Right renal pelvis (tissue), 4 donors: ENCODE measurements at places on chromosomes 12 and 14. TPM values are rescaled to one million over a fixed set of nuclear protein-coding genes. Genes with fewer than 3 reads are reported as not detected.

GRCh38 chr12:47366157-47366556, 286.4 kb upstream of the AMIGO2 start:
- no peak for DNase-seq

PLA2G1B gene
- polyA plus RNA-seq = 0.37 TPM

DNA sequence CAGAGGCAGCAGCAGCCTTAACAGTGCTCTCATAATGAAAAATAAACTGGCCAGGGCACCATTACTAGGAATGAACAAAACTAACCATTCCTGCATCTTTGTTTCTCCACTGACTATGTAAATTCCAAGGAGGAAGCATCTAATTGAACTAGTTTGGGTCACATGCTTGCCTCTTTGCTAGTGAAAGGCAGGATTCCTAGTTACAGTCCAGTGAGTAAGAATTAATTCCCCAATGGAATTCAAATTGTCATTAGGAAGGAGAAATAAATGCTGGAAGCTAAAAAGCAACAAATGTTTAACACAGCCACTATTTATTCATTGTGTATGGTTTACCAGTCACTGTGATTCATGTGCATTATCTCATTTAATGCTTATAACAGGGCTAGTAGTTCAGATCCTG, 316.0 kb downstream of the CCDC91 start:
- DNase-seq = no peak

- no peak for DNase-seq
These were observed 84.5 kb downstream of the MDGA2 start for GRCh38 chr14:47590767-47591495.

GPR162 gene
- polyA plus RNA-seq = 29.6 TPM

GRCh38 chr14:58904776-58905175, 267.0 kb downstream of the DACT1 start:
- DNase-seq = no peak

OR6C2 gene
- polyA plus RNA-seq = not detected

DNA sequence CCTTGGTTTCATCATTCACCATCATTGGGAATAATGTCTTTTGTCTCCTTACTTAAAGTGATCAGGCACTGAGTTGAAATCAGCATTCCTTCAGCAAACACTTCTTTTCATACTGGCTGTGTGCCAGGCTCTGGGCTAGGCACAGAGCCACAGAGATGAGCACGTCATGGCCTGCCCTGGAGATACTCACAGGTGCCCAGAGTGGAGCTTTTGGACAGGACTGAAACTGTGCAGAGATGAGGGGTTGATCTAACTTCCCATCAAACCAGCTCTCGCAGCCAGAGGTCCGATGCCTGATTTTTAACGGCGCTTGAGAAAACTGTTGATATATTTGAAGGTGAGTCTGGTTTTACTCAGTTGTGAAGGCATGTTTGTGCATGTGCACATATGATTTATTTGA, 43.1 kb downstream of the CACNA1C start:
- DNase-seq = no peak

GRCh38 chr14:102977475-102977874, 55.0 kb downstream of the AMN start:
- no peak for DNase-seq

- DNase-seq = no peak
These were observed 61.0 kb upstream of the PELI2 start for GRCh38 chr14:56057071-56057741.

GRCh38 chr14:24665440-24665991, 31.5 kb upstream of the GZMB start:
- DNase-seq = no peak

WNT5B gene
- 6.8 TPM for polyA plus RNA-seq

- no peak for DNase-seq
These were observed 320.7 kb downstream of the SOX5 start for GRCh38 chr12:23628806-23629205.
